Smooth muscle cell of trachea (primary cell): ENCODE measurements at places on chromosomes 6 and 20. TPM values are rescaled to one million over a fixed set of nuclear protein-coding genes. Genes with fewer than 3 reads are reported as not detected.

The CTCFL gene
- total RNA-seq: under 0.01 TPM in 1 of 2 replicates, not detected in the other

The HLA-DRB1 gene
- total RNA-seq: 0.17 TPM in 1 of 2 replicates, not detected in the other

The LAMA4 gene
- 577 and 652 TPM in 2 replicates for total RNA-seq

The GRM4 gene
- under 0.01 TPM in 1 of 2 replicates, not detected in the other for total RNA-seq

The APCDD1L gene
- 3.6 and 17.5 TPM in 2 replicates for total RNA-seq

The ELOVL4 gene
- 5.6 and 8.7 TPM in 2 replicates for total RNA-seq

The COL19A1 gene
- 0.33 TPM in 1 of 2 replicates, not detected in the other for total RNA-seq
